Renal cortical epithelial cell (primary cell): ENCODE measurements at places on chromosomes 3 and 15.

DNA sequence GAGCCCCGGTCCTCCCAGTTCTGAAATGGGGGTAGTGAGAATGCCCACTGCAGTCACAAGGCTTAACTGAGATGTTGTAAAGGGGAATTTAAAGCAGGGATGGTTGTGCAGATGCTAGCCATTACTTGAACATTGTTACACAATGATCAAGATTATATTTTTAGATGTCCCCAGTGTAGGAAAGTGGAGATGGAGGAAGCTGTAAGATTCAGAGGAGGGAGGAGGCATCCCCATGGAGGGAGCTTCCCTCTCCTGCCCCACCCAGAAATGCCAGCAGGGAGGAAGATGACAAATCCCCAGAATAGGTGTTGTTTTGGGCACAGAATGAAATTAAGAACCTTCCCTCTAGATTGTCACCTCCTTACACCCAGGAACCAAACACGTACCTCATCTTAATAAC, 46.1 kb downstream of the EFCAB12 start:
- no peak for DNase-seq

- DNase-seq, result peak; percentile 73
Observed at GRCh38 chr3:94406595-94406994, 343.7 kb downstream of the NSUN3 start.

GRCh38 chr3:143851331-143852017, 3.2 kb upstream of the SLC9A9 start:
- no peak for DNase-seq

GRCh38 chr15:35107122-35107521, 22.0 kb upstream of the NANOGP8 start:
- DNase-seq, result no peak

DNA sequence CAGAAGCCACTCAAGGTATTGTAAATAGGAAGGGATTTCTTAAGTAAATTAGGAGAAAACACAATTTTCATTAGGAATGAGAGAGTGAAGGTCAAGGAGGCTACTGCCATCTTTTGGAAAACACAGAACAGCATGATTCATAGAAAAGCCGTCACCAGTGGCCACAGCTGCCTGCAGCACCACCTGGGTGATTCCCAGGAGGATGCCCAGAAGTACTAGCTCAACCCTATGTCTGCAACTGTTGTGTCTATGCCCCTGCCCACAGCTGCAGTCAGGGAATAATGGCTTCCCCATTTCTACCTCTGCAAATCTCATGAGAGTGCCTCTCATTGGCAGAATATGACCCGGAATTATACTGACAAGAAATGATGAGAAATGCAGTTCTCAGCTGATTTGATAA, 300.0 kb downstream of the IGSF11 start:
- no peak for DNase-seq

DNA sequence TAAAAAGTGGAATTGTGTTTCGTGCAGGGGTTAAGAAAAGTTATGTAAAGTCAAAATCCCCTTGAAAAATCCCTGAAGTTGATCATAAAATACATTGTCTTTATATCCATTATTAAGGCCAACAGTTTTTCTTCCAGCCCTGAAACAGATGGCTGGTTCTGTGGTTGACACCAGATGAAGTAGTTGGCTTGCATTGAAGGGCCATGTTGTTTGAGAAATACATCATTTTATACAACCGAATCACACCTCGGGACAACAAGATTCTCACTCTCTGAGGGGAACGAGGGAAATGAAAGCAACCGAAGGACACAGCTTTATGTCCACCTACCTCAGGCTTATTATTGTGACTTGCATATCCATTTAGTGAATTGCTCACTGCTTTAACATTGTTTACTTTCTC, 126.0 kb upstream of the MITF start:
- DNase-seq, result no peak

DNA sequence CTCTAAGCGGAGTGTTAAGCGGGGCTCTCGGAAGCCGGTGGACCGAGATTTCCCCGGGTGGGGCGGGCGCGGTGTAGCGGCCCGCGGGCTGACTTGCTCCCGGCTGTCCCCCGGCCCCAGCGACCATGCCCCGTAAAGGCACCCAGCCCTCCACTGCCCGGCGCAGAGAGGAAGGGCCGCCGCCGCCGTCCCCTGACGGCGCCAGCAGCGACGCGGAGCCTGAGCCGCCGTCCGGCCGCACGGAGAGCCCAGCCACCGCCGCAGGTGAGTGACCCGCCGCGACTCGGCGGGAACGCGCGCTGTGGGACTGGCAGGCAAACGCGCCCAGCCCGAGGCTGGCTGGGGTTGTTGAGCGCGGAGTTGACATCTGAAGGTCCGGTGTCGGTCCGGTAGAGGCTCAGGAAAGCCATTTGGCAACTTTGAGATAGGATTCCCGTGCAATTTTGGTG, 1.3 kb downstream of the SMC4 start:
- no peak for DNase-seq

GRCh38 chr3:127350172-127351050, 62.6 kb upstream of the PRR20G start:
- no peak for DNase-seq

DNA sequence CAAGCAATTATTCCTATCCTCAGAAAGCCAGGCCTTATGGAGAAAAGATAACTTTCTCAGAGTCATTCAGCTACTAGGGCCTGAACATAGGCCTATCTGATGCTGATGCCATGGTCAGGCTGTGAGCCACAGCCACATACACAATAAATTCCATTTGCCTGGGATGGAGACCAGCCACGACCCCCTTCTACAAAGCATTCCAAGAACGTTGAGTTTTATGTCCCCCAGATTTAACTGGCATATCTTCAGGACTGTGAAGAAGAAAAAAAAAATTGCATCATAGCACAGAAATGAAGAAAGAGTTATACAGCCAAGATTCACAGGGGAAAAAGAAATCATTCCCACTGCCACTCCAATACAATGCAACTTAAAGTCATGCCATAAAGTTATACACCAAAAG, 100.0 kb downstream of the THBS1 start:
- DNase-seq, result peak; percentile 29

DNA sequence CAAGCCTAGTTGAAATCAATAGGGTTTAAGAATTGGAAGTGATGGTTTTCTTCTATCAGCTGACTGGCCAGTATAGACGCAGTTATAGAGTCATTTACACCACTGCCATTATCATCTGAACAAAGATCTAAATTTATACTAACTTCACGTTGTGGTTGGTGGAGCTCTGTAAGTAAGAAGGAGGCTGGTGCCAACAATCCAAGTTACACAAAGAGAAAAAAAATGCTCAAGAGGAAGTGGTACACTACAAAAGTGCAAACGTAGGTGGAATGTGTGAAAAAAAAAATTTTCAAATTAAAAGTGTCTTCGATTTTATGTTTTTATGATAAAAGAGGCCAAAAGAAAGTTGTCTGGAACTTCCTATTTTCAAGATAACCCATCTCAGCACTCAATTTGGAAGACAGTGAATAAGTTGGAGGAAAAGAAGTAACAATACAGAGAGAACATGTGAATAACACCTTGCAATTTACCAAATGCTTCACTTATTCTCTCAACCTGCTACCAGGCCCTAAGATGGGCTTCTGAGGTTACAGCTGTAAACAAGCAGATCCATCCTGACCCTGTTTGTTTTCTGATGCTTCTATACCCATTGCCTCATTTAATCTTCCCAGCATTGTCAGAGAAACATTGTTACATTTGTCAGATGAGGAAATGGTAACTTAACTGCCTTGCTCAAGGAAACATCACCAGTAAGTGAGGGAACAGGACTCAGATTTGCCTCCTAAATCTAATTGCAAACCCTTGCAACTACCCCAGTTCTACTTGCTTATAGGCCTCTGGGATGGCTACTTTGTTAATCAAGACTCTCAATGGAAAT, 12.0 kb upstream of the TASOR start:
- no peak for DNase-seq

DNA sequence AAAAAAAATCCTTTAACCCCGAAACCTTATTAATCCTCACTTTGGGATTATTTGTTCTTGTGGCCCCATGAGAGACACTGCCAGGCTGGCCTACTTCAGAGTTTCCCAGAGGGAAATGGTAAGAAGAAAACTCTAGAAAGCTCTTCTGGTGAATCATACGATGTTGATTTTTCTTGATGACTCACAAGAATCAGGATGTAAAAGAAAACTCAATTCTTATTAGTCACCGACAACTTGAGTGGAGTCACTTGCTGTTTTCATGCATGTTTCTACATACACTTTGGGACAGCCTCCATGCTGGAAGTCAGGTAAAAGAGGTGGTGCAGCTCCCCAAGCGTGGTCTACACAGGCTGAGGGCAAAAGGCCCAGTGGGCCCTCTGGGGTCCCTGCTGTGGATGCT, 42.8 kb downstream of the MYO5C start:
- peak; percentile 99 for DNase-seq

- DNase-seq, result no peak
Observed at GRCh38 chr15:31303726-31304648, 22.6 kb upstream of the KLF13 start.

DNA sequence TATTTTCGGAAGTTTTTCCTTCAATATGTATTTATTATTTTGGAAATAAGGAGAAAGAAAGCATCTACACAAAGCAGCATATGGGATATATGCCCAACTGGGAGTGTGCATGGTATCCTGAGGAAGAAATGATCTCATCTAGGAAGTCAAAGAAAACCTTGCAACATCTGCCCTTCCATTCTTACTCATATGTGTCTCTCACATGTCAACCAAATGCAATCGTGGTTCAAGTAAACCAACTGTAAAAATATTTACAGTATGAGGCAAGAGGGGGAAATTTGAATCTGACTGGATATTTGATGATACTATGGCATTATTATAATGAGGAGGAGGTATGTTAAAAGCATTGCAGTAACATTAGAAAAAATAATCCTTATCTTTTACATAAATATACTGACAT, 3.2 kb upstream of the SCG3 start:
- no peak for DNase-seq

DNA sequence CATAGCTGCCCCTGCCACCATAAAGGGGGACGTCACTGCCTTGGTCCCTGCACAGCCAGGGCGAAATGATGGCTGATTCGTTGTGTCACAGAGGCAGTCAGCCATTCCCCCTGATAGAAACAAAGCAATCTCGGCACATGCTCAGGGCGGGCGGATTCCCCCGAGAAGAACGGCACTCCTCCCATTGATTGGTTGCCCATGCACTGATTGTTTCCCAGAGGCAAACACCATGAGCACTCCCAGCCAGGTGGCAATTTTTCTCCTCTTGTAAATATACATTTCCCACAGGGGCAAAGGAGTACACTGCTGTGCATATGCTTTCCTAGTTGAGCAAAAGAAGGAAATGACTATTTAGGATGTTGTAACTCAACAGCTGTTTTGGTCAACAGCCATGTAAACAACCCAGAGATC, 56.5 kb downstream of the KY start:
- no peak for DNase-seq

DNA sequence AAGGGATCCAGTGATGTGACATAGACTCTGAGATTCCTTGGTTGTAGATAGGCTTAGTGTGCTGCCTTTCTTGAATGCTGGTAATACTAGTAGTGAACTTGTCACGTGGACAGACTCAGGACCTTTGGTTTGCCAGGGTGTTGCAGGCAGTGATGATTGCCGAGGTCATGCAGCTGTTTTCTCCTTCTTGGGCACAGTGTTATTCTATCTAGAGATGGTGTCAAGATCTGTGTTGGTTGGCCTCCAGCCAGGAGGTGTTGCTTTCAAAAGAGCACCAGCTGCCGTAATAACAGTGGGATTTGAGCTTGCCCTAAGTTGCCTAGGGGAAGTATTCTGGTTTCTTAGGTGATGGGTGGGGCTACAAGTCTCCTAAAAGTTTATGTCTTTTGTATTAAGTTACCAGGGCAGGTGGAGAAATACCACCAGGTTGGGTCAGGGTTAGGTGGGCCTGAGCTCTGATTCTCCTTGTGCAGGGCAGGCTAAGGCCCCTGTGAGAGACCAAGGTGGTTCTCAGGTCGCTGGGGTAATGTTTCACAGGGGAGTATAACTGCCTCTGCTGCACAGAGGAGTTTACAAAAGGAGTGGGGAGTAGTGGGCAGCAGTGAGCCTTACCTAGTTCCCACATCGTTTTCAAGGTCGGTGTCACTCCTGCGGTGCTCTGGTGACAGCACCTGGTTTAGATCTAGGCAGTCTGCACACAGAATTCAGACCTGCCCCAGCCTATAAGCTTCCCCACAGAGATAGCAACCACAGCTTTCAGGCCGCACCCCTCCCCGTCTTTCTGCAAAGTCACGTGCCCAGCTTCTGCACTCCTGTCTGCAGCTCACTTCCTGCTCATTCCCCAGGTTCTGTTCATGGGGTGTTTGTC, 350.3 kb downstream of the DOCK3 start:
- peak; percentile 6 for DNase-seq

- no peak for DNase-seq
Observed at GRCh38 chr15:67465196-67465952, 55.6 kb upstream of the C15orf61 start.

GRCh38 chr3:82274897-82275296, 513.5 kb upstream of the GBE1 start:
- no peak for DNase-seq

GRCh38 chr15:93089727-93090305, 805 bp upstream of the RGMA start:
- DNase-seq, result no peak

DNA sequence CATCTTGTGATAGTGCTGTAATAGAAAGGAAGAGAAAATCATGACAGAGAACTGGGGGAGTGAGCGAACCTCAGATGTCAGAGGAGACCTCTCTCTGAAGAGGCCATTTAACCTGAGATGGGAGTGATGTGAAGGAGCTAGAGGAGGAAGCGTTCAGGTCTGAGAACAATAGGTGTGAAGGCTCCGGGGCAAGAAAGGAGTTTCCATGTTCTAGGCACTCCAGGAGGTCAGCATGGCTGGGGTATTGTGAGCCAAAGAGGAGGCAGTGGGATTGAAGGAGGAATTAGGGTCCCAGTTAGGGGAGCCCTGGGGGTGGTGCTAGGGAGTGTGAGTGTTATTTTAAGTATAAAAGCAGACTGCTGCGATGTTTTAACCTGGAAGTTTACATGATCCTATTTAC, 8.8 kb upstream of the FILIP1L start:
- DNase-seq, result no peak

GRCh38 chr15:91925794-91926193, 72.3 kb downstream of the SLCO3A1 start:
- DNase-seq, result no peak

GRCh38 chr3:32018757-32019564, 37.4 kb downstream of the ZNF860 start:
- DNase-seq, result peak; percentile 62

DNA sequence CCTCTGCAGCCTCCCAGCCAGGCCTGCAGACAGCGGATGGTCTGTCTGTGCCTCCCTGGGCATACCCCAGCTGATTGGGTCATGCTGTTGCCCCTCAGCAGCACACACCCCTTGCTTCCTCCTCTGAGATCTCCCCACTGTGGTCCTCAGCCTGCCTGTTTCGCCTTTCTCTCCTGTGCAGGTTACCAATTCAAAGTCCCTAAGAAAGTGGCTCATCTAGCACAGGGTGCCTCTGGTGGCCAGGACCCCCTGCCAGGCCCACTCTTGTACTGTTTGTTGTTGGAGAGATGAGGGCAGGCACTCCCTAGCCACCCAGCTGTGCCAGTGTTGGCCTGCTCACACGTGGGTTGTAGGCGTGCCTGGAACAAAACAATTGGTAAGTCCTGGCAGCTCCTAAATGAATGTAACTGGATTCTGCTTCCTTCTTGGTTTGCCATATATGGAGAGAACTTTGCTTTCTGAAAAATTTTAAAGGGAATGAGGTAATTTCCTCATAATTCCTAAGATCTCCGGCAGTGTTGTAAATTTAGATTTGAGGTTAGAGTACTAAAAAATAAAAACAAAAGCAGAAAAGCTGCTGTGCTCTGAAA, 213.2 kb upstream of the IL12A start:
- peak; percentile 87 for DNase-seq

- peak; percentile 96 for DNase-seq
Observed at GRCh38 chr3:64224826-64225610, at the start of gene PRICKLE2. Gene PRICKLE2 (minus strand): TSS chr3:64225466. CDS start chr3:64198927, 26,539 bp downstream.
